Type B pancreatic cell (in vitro differentiated cells): ENCODE measurements at places on chromosomes 2 and 18. TPM values are rescaled to one million over a fixed set of nuclear protein-coding genes. Genes with fewer than 3 reads are reported as not detected.

Gene ALK
- 7.7 and 12.3 TPM in 2 replicates for total RNA-seq

GRCh38 chr18:45275367-45276113, 339.7 kb upstream of the SLC14A2 start:
- peaks cover 6% of the 10 kb centered on the region for H3K4me1 ChIP-seq
- no peak overlapping the region for H3K4me3 ChIP-seq
- no peak for DNase-seq
- no peaks in the 10 kb centered on the region for H3K36me3 ChIP-seq
- no peak overlapping the region for H3K27ac ChIP-seq
- no peaks in the 10 kb centered on the region for H3K27me3 ChIP-seq

Gene RAD51AP2
- 0.12 TPM in 2 replicates for total RNA-seq

DNA sequence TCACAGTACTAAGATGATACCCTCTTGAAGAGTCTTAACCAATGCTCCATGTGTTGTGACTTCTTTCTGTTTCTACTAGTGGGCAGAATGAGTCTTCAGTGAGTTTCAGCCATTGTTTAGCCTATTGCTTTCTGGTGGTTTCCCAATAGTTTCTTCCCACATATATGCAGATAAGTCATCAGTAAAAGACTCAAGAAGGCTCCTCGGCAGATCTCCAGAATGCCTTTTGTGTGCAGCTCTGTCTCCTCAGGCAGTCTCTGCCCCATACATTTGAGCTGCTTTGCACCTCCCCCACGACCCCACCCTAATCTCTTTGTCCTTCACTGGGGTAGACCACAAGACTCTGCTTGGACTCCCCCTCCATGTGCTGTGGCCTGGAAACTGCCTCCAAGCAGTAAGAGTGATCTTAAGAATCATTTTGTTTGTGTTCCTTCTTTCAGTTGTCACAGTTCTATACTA, 71.6 kb upstream of the CHRNA1 start:
- no peaks in the 10 kb centered on the region for H3K27me3 ChIP-seq
- H3K27ac ChIP-seq, result no peak overlapping the region
- DNase-seq, result no peak
